Tibial nerve (tissue), 4 donors: ENCODE measurements at places on chromosomes 5 and 9. TPM values are rescaled to one million over a fixed set of nuclear protein-coding genes. Genes with fewer than 3 reads are reported as not detected.

DNA sequence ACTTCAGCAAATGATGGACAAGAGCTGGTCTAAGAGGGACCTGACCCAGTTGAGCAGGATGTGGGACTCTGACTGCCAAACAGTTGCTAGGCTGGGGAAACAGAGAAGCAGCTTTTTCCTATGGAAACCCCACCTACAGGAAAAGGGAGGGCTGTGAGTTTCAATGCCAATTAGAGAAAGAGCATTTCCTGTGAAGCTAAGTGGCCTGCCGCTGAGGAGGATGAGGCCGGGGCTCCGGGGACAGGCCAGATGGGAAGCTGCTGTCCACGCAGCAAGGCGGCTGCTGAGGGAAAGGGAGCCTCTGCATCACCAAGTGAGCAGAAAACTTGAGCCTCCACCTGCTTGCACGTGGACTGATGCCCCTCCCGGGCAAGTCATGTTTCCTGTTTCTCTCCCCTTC, at the start of gene PCDH12:
Gene PCDH12, minus strand, starts transcription at position 90 of the 400 bp plus-strand sequence. CDS start 351 bp downstream, outside the sequence.
- H3K27ac ChIP-seq: peak within 1 kb of the TSS; percentile 48
- no peaks in the 10 kb centered on the region for H3K4me1 ChIP-seq
- no peaks in the 10 kb centered on the region for H3K27me3 ChIP-seq
- H3K4me3 ChIP-seq: peak within 1 kb of the TSS; percentile 22

- H3K36me3 ChIP-seq: no peaks in the 10 kb centered on the region
- DNase-seq: no peak
- H3K4me1 ChIP-seq: peaks cover 19% of the 10 kb centered on the region
- H3K4me3 ChIP-seq: no peak overlapping the region
- H3K27ac ChIP-seq: no peak overlapping the region
- H3K27me3 ChIP-seq: no peaks in the 10 kb centered on the region
Measured at GRCh38 chr9:79661886-79662536, 90.2 kb downstream of the TLE4 start.

GRCh38 chr5:135232958-135233357, 166.1 kb downstream of the MACROH2A1 start:
- no peak for DNase-seq
- no peaks in the 10 kb centered on the region for H3K4me1 ChIP-seq
- H3K36me3 ChIP-seq: no peaks in the 10 kb centered on the region
- H3K27me3 ChIP-seq: no peaks in the 10 kb centered on the region

- no peak overlapping the region for H3K4me3 ChIP-seq
- no peaks in the 10 kb centered on the region for H3K27me3 ChIP-seq
- no peaks in the 10 kb centered on the region for H3K36me3 ChIP-seq
- DNase-seq: no peak
Measured at GRCh38 chr9:94932652-94933510, 206.4 kb downstream of the AOPEP start.

- H3K4me3 ChIP-seq: no peak overlapping the region
- H3K27me3 ChIP-seq: no peaks in the 10 kb centered on the region
- H3K36me3 ChIP-seq: no peaks in the 10 kb centered on the region
- H3K4me1 ChIP-seq: no peaks in the 10 kb centered on the region
- H3K27ac ChIP-seq: no peak overlapping the region
- DNase-seq: no peak
Measured at GRCh38 chr5:75034137-75034739, 18.1 kb downstream of the GCNT4 start.

GRCh38 chr5:76697670-76698069, 18.3 kb upstream of the F2R start:
- H3K36me3 ChIP-seq: no peaks in the 10 kb centered on the region
- no peaks in the 10 kb centered on the region for H3K4me1 ChIP-seq
- H3K27me3 ChIP-seq: no peaks in the 10 kb centered on the region
- DNase-seq: no peak

DNA sequence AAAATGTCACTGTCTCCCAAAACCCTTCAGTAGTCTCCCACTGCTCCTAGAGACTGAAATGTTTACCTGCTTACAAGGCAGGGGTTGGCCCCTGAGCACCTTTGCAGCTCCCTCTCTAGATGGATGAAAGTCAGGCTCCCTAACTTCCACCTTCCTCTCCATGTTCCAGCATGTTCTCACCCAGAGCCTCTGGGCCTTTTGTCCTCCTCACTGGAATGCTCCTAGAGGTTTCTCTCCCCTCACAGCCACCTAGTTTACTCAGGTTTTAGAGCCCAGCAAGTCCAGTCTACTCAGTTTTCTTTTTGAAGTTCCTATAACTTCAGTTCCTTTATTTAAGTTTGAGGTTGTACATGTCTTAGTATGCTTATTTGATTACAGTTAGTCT, 815 bp upstream of the URM1 start:
- peak overlapping the region; percentile 95 for H3K27ac ChIP-seq
- H3K4me3 ChIP-seq: peak overlapping the region; percentile 67
- H3K36me3 ChIP-seq: no peaks in the 10 kb centered on the region
- H3K27me3 ChIP-seq: no peaks in the 10 kb centered on the region
- H3K4me1 ChIP-seq: peaks cover 15% of the 10 kb centered on the region

DNA sequence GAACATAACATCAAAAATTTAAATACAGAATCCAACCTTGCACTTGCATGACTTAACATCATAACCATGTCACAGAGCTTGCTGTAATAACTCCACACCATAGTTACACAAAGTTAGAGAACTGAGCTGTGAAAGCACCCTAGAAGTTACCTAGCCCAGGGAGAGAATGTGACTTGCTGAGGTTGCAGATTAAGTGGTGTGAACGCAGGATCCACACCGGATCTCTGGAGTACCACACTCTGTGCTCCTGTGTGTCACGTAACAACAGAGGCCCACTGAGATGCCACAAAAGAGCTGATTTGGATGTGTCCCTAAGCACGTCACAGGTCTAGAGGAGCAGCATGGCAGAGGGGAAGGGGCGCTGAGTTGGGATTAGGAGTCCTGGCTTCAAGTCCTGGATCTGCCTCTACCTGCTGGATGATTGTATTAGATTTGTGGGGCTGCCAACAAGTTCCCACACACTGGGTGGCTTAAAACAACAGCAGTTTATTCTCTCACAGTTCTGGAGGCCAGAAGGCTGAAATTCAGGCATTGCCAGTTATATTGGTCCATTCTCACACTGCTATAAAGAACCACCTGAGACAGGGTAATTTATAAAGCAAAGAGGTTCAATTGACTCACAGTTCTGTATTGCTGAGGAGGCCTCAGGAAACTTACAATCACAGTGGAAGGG, 213.3 kb upstream of the TBC1D2 start:
- no peaks in the 10 kb centered on the region for H3K27me3 ChIP-seq
- H3K4me1 ChIP-seq: no peaks in the 10 kb centered on the region
- H3K27ac ChIP-seq: no peak overlapping the region
- H3K36me3 ChIP-seq: no peaks in the 10 kb centered on the region
- H3K4me3 ChIP-seq: no peak overlapping the region

GRCh38 chr9:127458921-127459320, 7.6 kb downstream of the LRSAM1 start:
- H3K27me3 ChIP-seq: no peaks in the 10 kb centered on the region
- peaks cover 8% of the 10 kb centered on the region for H3K4me1 ChIP-seq
- DNase-seq: no peak
- H3K36me3 ChIP-seq: peaks cover 5% of the 10 kb centered on the region

DNA sequence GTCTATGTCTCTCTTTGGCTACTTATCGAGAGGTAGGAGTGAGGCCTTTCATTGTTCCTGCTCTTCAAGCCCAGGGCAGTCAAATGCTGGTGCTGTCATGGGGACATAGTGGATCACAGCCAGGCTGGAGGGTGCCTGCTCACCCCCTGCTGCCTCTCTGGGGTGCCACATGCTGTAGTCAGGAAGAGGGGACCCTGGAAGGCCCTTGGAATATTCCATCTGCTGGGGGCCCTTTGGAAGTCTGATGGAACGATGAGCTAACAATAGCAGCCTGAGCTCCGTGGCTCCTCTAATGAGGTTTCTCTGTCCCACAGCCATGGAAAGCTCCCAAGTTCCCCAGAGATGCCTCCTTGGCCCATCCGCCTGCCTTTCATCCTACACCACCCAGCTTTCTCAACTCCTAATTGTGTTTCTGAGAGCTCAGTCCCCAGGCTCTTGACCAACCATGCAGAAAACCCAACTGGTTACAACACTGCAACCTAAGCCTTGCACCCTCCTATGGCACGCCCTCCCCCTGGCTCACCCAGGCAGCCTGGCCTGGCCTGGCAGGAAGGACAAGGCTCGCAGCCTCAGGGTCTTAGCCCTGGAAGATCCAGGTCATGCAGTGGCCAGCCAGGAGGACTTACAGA, 91.7 kb downstream of the NRG2 start:
- no peaks in the 10 kb centered on the region for H3K4me1 ChIP-seq
- no peak overlapping the region for H3K27ac ChIP-seq
- no peak for DNase-seq
- H3K36me3 ChIP-seq: no peaks in the 10 kb centered on the region

GRCh38 chr5:84181093-84181492, 203.6 kb downstream of the EDIL3 start:
- no peak for DNase-seq
- H3K36me3 ChIP-seq: no peaks in the 10 kb centered on the region
- H3K27me3 ChIP-seq: no peaks in the 10 kb centered on the region
- H3K4me1 ChIP-seq: no peaks in the 10 kb centered on the region
- H3K4me3 ChIP-seq: no peak overlapping the region

GRCh38 chr9:126475933-126476555, 137.7 kb upstream of the LMX1B start:
- no peak overlapping the region for H3K27ac ChIP-seq
- peaks cover 22% of the 10 kb centered on the region for H3K4me1 ChIP-seq
- DNase-seq: no peak
- peaks cover 34% of the 10 kb centered on the region for H3K36me3 ChIP-seq

DNA sequence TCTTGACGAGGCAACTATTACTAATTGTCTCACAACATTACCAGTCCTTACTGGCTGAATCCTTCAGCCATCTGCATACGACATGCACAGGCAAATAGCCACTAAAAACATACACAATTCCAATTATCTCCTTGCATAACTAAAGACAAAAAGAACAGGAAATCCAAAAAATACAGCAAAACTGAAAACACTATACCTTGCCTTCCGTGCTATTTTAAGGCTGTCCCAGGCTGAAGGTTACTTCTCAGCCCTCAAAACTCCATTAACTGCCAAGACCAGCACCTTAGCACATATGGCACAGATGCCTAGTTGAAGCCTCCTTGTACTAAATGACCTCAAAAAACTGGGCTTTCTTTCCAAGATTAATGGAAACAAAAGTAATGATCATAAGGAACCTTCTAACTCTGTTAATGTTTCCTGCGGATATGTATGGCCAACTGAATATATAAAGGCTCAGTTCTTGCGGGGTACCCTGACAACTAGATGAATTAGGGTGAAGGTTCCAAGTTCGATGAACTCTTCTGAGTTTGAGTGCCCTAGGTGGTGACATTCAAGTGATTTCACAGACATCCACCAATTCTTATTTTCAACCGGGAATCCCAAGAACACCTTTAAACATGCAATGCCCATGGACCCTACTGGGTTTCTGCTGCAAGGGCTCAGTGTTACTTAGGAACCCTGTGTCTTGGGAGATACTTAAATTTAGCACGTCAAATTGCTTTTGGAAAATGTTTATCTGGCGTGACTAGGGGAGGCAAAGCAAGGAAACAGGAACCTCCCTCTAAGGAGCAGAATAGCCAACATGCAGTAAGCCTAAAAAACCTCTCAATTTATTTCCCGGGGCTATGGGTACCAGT, 455.3 kb downstream of the RAB3C start:
- DNase-seq: no peak
- no peak overlapping the region for H3K27ac ChIP-seq
- no peaks in the 10 kb centered on the region for H3K4me1 ChIP-seq
- no peaks in the 10 kb centered on the region for H3K36me3 ChIP-seq
- H3K4me3 ChIP-seq: peak overlapping the region; percentile 67

GRCh38 chr5:39352951-39353350, 11.3 kb downstream of the C9 start:
- no peaks in the 10 kb centered on the region for H3K36me3 ChIP-seq
- H3K4me1 ChIP-seq: no peaks in the 10 kb centered on the region
- H3K27ac ChIP-seq: no peak overlapping the region
- no peaks in the 10 kb centered on the region for H3K27me3 ChIP-seq

GRCh38 chr9:124348831-124349230, 66.4 kb downstream of the PSMB7 start:
- no peak overlapping the region for H3K27ac ChIP-seq
- no peak overlapping the region for H3K4me3 ChIP-seq
- no peaks in the 10 kb centered on the region for H3K27me3 ChIP-seq
- peaks cover 99% of the 10 kb centered on the region for H3K36me3 ChIP-seq
- DNase-seq: peak; percentile 10
- H3K4me1 ChIP-seq: peaks cover 3% of the 10 kb centered on the region

GRCh38 chr9:101791938-101792337, 53.5 kb upstream of the GRIN3A start:
- H3K4me1 ChIP-seq: no peaks in the 10 kb centered on the region
- DNase-seq: no peak
- H3K36me3 ChIP-seq: no peaks in the 10 kb centered on the region
- no peak overlapping the region for H3K4me3 ChIP-seq
- no peak overlapping the region for H3K27ac ChIP-seq

DNA sequence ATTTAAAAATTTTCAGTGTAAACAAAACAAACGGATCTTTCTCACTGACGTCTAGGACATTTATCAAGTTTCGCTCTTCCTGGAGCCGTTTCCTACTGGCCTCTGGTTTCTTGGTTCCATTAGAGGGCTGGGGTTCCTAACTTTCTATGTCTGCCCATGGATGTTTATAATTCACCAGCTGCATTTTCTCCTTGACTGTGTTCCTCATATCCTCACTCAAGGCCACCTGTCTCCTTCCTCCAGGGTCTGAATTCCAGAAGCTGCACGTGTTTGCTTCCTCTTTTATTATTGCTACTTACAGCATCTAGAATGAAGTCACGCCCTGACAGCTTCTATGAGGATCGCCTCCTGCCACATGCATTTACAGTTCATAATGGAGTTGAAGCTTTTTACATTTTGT, 74.1 kb upstream of the BASP1 start:
- no peak for DNase-seq
- no peaks in the 10 kb centered on the region for H3K27me3 ChIP-seq
- H3K4me1 ChIP-seq: no peaks in the 10 kb centered on the region

- no peak overlapping the region for H3K4me3 ChIP-seq
- H3K36me3 ChIP-seq: no peaks in the 10 kb centered on the region
- no peaks in the 10 kb centered on the region for H3K27me3 ChIP-seq
- H3K4me1 ChIP-seq: no peaks in the 10 kb centered on the region
Measured at GRCh38 chr5:89934069-89934468, 475.5 kb downstream of the CETN3 start.

- no peak overlapping the region for H3K27ac ChIP-seq
- no peak for DNase-seq
- peaks cover 29% of the 10 kb centered on the region for H3K4me1 ChIP-seq
- no peaks in the 10 kb centered on the region for H3K27me3 ChIP-seq
- H3K4me3 ChIP-seq: no peak overlapping the region
- H3K36me3 ChIP-seq: no peaks in the 10 kb centered on the region
Measured at GRCh38 chr5:135708481-135709207, 125.8 kb upstream of the SLC25A48 start.

GRCh38 chr5:72597456-72597948, 90.3 kb upstream of the ZNF366 start:
- H3K4me3 ChIP-seq: no peak overlapping the region
- no peaks in the 10 kb centered on the region for H3K36me3 ChIP-seq
- no peak overlapping the region for H3K27ac ChIP-seq
- no peaks in the 10 kb centered on the region for H3K27me3 ChIP-seq
- no peaks in the 10 kb centered on the region for H3K4me1 ChIP-seq

- DNase-seq: no peak
- no peaks in the 10 kb centered on the region for H3K4me1 ChIP-seq
- H3K36me3 ChIP-seq: no peaks in the 10 kb centered on the region
- H3K27ac ChIP-seq: no peak overlapping the region
Measured at GRCh38 chr9:15249042-15249818, 57.8 kb downstream of the TTC39B start.

Gene CAAP1
- total RNA-seq: 16.4 TPM

Gene DBN1
- total RNA-seq: 89.8 TPM

Gene PRDM9
- not detected for total RNA-seq

Gene TOR1B
- total RNA-seq: 21.4 TPM

Gene TLE4
- total RNA-seq: 31.5 TPM

Gene ANKRA2
- 26.7 TPM for total RNA-seq

Gene ZCCHC10
- 7.4 TPM for total RNA-seq
